ENCODE measurements at places on chromosomes 3 and 15.

DNA sequence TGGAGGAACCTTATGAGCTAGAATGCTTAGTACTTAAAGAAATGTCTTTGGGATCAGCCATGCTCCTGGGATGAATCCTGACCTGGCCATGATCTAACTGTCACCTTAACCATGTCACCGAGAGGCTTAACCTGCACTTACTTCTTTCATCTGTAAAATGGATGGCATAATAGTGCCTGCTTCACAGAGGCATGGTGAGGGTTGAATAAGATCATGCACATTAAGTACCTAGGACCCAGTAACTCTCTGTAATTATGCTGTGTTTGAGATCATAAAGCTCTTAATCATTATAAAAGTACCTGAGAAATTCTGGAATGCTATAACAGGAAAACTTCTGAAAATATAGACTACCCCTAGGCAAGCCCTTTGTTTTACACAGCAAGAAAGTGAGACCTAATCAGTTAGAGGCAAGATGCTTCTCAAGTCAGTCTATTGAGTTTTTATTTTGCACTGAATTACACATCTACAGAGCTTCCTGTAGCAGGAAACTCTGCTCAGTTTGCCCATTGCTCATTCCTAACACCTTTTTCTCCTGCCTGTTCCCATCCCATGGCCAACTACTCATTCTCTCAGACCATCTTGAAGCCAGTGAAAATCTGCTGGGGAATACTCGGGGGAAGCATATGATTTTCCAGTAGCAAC, 1015.5 kb upstream of the CFAP20DC start:
- DNase-seq, result no peak
- H3K27me3 ChIP-seq, result no peaks in the 10 kb centered on the region
- peaks cover 78% of the 10 kb centered on the region for H3K4me1 ChIP-seq
- peak overlapping the region; percentile 61 for H3K27ac ChIP-seq
- peaks cover 4% of the 10 kb centered on the region for H3K36me3 ChIP-seq

DNA sequence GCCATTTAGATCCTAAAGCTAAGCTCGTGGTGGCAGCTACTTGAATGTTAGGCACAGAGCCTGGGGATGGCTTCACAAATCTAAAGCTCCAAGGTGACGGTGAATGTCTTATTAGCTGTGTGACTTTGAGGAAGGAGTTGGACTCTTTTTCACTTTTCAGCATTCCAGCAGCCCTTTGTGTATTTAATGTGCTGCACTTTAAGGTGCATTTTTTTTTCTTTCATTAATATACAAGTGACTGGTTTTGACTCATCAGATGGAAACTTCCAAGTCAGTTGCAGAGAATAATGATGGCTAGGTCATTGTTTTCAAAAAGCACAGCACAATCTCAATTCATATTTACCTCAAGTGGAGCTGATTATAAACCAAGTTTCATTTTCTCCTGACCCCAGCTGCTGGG, 55.8 kb downstream of the TMED3 start:
- DNase-seq, result no peak
- H3K36me3 ChIP-seq, result no peaks in the 10 kb centered on the region
- H3K4me3 ChIP-seq, result no peak overlapping the region
- H3K27ac ChIP-seq, result no peak overlapping the region

DNA sequence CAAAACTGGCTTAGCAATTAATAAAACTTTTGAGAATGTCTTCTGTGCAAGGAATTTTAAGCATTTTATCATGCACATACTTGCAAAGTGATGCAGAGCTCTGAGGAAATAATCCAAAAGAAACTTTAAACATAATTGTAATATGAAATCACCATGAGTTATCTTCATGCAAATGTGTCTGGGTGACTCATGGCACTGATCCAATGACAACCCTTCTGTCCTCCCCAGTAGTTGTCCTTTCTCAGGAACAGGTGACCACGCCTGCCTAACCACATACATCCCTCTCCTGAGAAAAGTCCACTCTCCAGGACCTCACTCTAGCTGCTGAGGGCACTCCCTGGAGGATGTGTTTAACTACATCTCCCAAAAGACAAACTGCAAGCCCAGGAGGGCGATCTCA, 530.6 kb upstream of the IL12A start:
- no peaks in the 10 kb centered on the region for H3K36me3 ChIP-seq
- no peaks in the 10 kb centered on the region for H3K4me1 ChIP-seq
- no peaks in the 10 kb centered on the region for H3K27me3 ChIP-seq
- no peak overlapping the region for H3K4me3 ChIP-seq

DNA sequence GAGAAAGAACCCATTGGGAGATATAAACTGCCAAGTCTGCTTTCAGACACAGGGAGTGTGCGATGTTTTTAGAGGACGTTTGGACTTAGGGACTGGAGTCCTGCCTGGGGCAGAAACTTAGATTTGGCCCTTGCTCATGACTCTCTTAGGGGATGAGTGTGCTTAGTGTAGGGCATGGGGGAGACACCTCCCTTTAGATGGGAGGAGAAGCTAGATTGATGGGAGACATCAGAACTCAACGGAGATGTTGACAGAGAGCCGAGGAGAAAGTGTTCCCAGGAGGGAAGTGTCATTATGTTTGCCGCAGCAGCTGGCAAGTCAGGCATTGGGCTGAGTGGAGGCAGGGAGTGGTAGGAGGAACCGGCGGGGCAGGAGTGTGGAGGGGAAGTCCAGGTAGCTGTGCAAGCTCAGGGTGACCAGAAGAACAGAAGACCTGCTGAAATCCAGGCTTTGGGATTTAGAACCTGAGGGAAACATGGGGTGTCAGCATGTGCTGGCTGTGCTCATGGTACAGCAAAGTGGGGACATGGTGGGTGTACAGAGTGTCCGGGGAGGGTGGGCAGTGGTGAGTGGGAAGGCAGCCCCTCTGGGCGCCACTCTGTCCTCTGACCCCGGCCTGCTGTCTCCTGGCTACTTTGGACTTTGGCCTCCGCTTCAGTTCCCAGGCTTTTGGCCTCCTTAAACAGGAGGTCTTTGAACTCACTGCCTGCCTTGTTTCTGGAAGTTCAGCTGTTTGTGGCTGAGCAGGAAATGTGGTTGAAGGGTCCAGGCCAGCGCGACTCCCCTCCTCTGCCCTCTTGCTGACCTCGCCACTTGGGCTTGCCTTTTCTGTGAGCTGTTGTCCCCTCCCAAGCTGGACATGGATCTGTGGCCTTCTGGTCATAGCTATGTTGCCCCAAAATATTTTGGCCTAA, 324.0 kb upstream of the LRRFIP2 start:
- H3K27me3 ChIP-seq, result peaks cover 51% of the 10 kb centered on the region
- H3K4me1 ChIP-seq, result peaks cover 10% of the 10 kb centered on the region
- no peak overlapping the region for H3K4me3 ChIP-seq
- no peak for DNase-seq
- H3K36me3 ChIP-seq, result no peaks in the 10 kb centered on the region
- H3K27ac ChIP-seq, result no peak overlapping the region

DNA sequence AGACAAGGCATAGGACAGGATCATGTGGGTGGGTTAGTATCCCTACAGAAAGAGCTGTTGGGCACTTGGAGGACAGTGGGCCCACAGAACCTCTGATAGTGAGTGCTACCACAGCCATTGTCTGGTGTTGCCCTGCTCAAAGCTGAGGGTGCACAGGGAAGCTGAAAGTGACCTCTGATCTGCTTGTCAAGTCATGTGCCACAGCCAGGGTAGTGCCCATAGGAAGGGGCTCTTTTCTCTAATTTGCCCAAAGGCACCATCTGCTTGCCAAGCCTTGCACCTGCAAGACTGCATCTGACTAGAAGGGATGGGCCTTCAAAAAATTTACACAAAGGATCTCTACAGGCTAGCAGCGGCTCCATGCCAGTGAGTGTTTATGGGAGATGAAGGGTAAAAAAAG, 87.4 kb upstream of the GSK3B start:
- no peak overlapping the region for H3K4me3 ChIP-seq
- no peaks in the 10 kb centered on the region for H3K4me1 ChIP-seq
- H3K27ac ChIP-seq, result no peak overlapping the region
- no peak for DNase-seq
- H3K36me3 ChIP-seq, result no peaks in the 10 kb centered on the region

Measured in activated T-cell treated with anti-CD3 and anti-CD28 coated beads, Interleukin-2, amount 50 U/mL, for 72 hours (primary cell).